T1000 (cell line): ENCODE measurements at places on chromosomes 3 and 15.

- no peak for DNase-seq
Observed at GRCh38 chr3:116070061-116070460, 375.2 kb downstream of the LSAMP start.

DNA sequence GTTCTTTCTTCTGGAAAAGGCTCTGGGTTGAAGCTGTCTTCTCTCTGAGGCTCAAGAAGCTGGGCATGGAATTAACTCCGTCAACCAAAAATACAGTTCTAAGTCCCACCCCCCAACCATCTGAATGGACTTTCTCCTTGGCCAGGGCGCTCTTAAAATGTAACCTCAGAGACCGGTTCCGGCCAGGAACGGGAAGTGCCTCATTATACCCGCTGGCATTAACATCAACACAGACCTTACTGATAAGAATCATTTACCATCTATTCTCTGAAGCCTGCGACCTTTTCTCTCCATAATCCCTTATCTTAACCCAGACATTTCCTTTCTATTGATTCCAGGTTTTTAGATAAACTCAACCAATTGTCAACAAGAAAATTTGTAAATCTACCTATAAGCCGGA is 64.7 kb downstream of the ATP1B3 start:
- DNase-seq: no peak

DNA sequence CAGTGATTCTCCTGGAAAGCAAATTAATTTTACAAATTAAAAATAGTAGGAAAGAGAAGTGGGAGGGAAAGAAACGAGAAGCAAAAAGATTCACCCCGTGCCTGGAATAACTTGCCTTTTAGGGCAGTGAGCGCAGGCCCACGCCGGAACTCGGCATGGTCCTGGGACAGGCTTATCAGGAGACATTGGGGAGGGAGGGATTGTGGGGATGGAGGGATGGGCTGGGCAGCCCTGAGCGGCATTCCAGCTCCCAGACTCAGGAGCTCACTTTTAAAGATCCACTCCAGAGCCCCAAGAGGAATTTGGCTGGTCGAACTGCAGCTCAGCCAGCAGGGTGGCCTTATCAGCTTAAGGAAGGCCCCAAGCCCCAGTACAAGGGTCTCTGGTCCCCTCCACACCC is 117.9 kb downstream of the ADCY5 start:
- DNase-seq: no peak

GRCh38 chr3:196120291-196120951 is 38.5 kb upstream of the TFRC start:
- DNase-seq: no peak

DNA sequence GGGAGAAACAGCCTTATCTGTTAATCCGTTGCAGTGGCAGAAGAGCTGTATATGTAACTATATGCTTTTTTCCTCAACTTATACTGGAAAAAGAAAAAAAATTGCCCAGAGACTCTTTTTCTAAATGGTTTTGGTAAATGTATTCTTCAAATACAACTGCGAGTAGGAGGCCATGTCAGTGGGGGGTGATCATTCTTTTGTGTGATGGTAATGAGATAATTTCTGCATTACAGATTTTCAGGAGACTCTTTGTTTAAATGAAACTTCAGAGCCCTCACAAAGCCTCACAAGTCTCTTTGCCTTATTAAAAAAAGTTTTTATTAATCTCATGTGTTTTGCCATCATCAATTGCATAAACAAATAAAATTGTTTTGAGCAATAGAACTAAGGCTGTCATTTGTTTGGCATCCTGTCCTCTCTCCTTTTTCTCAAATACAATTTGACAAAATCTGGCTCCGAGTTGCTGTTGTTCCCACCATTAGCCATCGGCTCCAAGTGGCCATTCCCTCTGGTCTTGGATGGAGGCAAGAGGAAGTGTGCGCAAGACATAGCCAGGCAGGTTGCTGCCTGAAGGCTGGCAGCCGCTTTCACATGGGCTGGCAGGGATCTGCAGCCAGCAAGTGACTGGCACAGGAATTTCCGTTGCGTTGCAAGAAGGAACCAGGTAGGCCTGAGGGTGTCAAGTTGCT is 116.7 kb downstream of the FNDC3B start:
- DNase-seq: no peak

DNA sequence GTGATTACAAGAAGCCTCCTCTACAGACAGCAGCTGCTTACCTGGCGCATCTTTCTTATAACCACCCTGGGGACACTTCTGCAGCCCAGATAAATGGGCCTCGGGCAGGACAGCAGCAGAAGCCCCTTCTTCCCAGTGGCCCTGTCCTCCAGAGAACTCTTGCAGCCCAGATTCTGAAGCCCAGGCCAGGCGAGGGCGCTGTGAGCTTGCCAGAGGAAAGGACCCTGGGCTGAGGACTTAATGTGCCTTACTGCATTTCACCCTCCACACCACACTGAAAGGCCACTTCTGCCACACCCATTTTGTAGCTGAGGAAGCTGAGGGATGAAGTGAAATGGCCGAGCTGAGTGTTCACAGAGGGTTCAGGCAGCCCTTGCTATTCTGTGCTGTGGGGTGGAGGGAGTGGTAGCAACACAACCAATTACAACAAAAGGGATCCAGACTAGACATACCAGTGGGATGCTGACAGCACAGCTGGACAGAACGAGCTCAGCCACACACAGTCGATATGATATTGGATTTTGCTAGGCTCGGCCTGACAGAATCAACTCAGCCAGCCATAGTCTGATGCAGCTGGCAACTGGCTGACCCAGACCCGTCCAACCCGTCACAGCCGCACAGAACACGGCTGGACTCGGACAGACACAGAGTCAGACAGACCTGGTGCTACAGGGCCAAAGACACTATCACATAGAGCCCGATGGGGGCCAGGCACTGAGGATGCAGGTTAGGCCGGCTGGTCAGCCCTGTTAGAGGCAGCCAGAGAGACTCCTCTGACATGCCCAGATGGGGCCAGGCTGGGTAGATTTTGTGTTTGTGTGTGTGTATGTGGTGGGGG is 7.3 kb downstream of the ACOX2 start:
- no peak for DNase-seq

GRCh38 chr3:96106701-96107100 is 707.7 kb upstream of the EPHA6 start:
- no peak for DNase-seq
